ENCODE measurements at places on chromosomes 2 and 18.

GRCh38 chr18:32259553-32259952 lies 69.7 kb downstream of the MEP1B start:
- DNase-seq, result no peak
- no peaks in the 10 kb centered on the region for H3K4me1 ChIP-seq
- H3K4me3 ChIP-seq, result no peak overlapping the region
- H3K27me3 ChIP-seq, result no peaks in the 10 kb centered on the region
- H3K36me3 ChIP-seq, result no peaks in the 10 kb centered on the region
- no peak overlapping the region for H3K27ac ChIP-seq

DNA sequence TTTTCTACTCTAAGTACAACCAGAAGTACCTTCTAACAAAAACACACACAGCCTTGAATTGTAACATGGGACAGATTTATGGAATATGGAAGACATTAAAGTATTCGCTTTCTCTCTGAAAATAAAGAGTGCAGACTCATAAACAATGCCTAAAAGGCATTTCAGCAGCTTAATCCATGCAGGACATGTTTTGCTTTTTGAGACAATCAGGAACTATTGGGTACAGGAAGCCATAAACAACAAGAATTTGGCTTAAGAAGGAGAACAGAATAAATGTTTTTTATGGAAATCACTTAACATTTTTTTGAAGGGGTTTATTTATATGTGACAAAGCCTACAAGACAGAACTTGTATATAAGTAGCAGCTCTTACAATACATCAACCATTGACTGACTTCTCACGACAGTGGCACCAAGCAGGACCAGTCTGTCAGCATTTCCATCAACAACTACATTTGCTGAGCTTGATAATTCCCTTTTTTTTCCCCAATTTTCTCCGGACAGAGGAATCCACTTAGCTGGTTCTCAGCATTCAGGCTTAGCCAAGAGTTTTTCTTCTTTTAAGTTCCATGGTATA lies 140.1 kb downstream of the EXOC6B start:
- H3K27ac ChIP-seq, result no peak overlapping the region
- H3K27me3 ChIP-seq, result no peaks in the 10 kb centered on the region
- H3K36me3 ChIP-seq, result no peaks in the 10 kb centered on the region
- no peak for DNase-seq

DNA sequence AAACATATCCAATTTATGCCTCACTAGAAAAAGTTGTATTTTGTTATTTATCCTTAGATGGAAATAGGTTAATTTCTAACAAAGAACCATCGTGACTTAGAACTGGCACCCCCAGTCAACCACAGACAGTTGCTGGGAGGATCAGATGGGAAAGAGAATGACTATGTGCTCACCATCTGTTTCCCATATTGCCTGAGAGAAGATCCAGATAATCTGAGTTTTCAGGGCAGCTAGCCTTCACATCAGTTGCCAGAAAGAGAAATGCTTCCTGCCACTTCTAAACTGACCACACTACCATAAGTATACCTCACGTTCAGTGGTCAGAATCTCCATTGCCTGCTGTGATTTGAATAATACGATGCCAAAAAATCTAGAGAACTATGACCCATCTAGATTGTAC lies 28.4 kb upstream of the NEB start:
- H3K27ac ChIP-seq, result no peak overlapping the region
- H3K4me3 ChIP-seq, result no peak overlapping the region
- no peaks in the 10 kb centered on the region for H3K27me3 ChIP-seq
- H3K4me1 ChIP-seq, result peaks cover 15% of the 10 kb centered on the region

DNA sequence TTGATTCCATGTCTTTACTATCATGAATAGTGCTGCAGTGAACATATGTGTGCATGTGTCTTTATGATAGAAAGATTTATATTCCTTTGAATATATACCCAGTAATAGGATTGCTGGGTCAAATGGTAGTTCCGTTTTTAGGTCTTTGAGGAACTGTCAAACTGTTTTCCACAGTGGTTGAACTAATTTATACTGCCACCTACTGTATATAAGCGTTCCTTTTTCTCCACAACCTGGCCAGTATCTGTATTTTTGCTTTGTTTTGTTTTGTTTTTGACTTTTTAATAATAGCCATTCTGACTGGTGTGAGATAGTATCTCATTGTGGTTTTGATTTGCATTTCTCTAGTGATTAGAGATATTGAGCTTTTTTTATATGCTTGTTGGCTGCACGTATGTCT lies 641.6 kb downstream of the SUCLG1 start:
- no peaks in the 10 kb centered on the region for H3K4me1 ChIP-seq
- DNase-seq, result no peak
- H3K4me3 ChIP-seq, result no peak overlapping the region
- H3K27ac ChIP-seq, result no peak overlapping the region

- no peaks in the 10 kb centered on the region for H3K27me3 ChIP-seq
- no peak overlapping the region for H3K27ac ChIP-seq
- peak overlapping the region; percentile 22 for H3K4me3 ChIP-seq
These were observed 230.2 kb upstream of the TNP1 start for GRCh38 chr2:217090024-217090473.

- H3K36me3 ChIP-seq, result no peaks in the 10 kb centered on the region
- H3K4me3 ChIP-seq, result no peak overlapping the region
- DNase-seq, result no peak
- H3K27me3 ChIP-seq, result no peaks in the 10 kb centered on the region
These were observed 207.5 kb upstream of the SRD5A2 start for GRCh38 chr2:31788273-31788672.

GRCh38 chr2:144268036-144268678 lies 251.8 kb downstream of the ZEB2 start:
- H3K4me1 ChIP-seq, result peaks cover 6% of the 10 kb centered on the region
- no peaks in the 10 kb centered on the region for H3K36me3 ChIP-seq
- DNase-seq, result no peak
- no peak overlapping the region for H3K27ac ChIP-seq
- H3K27me3 ChIP-seq, result no peaks in the 10 kb centered on the region

DNA sequence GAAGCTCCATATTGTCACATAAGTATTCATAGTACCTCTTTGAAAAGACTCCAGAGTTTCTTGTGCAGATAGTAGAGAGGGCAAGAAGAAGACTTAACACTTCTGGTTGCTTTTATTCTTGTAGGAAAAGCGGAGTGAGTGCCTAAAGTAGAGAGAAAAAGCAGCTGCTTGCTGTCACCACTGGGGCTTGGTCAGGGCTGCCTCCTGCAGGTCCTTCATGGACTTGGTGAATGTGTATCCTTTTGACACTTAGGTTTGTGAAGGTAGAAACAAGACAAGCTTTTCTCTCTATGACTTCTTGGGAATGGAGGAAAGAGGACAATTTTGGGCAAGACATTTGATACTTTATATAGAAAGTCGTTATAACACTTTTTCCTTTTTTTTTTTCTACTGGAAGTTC lies 312.8 kb upstream of the FANCL start:
- no peak for DNase-seq
- H3K27ac ChIP-seq, result no peak overlapping the region
- no peaks in the 10 kb centered on the region for H3K36me3 ChIP-seq
- H3K27me3 ChIP-seq, result no peaks in the 10 kb centered on the region
- H3K4me1 ChIP-seq, result no peaks in the 10 kb centered on the region
- H3K4me3 ChIP-seq, result no peak overlapping the region

DNA sequence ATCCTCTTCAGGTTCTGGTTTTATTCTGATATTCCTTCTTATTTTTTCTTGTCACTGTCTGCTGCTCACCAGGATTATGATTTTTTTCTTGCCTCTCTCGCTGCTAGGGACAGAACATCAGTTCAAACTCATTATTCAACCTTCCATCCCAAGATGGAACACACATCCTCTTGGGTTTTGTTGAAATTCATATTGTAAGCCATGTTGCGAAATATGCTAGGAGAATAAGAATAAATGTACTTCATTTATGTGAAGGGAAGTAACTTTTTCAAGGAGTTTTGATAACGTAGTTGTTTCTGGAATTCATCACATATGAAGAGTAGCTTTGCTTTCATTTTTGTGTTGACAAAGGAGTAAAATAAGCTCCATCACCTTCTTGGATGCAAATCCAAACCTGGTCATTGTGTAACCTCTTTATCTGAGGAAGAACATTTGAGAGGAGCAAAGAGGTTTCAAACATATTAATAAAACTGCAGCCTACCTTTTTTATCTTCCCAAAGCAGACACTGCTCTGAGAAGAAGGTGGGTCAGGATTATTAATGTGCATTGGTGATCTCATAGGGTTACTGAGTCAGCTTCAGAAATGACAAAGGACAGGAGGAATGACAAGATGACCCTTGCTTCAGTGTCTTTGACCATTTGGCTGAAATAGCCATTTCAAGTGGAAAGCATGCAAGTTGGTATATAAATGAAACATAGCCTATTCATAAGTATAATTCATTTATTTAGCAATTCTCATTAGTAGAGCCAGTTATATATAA lies 280.0 kb downstream of the GULP1 start:
- H3K27ac ChIP-seq, result no peak overlapping the region
- no peaks in the 10 kb centered on the region for H3K27me3 ChIP-seq
- DNase-seq, result no peak
- H3K4me3 ChIP-seq, result no peak overlapping the region
- no peaks in the 10 kb centered on the region for H3K36me3 ChIP-seq
